Activated CD4-positive, alpha-beta T cell treated with anti-CD3 and anti-CD28 coated beads, Interleukin-2, amount 50 U/mL, for 16 hours (primary cell): ENCODE measurements at places on chromosomes 4 and X.

DNA sequence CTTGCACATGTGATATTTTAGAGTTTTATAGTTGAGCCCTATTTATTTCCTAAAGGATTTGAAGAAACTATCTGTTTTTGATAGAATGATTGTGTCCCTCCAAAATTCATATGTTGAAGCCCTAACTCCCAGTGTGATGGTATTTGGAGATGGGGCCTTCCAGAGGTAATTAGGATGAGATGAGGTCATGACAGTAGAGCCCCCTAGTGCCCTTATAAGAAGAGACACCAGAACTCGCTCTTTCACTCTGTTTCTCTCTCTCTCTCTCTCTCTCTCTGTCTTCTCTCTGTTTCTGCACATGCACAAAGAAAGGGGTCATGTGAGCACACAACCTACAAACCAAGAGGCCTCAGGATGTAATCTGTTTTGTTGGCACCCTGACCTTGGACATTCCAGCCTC lies 921.9 kb upstream of the DIAPH2 start:
- DNase-seq, result no peak

DNA sequence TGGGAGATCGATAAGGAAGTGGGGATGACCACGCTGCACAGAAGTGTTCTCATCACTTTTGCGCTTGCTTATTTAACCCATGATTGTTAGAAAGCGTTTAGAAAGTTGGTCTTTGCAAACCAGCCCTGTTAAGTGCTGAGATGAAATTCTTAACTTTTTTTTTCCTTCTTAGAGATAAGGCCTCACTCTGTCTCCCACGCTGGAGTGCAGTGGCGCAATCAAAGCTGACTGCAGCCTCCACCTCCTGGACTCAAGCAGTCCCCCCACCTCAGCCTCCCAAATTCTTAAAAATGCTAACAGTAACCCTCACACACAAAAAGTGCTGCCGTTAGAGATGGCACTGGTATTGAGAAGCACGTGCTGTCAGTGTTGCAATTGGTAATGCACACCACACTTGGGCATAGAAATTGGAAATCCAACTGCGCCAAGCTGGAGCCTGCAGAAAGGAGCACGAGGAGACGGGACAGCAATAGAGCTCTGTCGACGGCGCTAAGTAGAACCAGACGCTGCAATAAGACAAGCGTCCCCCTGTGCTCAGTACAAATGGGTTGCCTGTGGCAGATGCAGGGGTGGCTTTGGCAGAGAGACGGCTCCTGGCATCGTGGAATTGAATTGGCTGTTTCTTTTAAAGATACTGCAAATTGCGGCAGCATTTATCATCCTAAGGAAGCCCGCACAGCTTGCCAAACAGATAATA lies 113.4 kb downstream of the TBL1X start:
- DNase-seq, result no peak

GRCh38 chr4:88791274-88791673 lies 93.6 kb upstream of the NAP1L5 start:
- peak; percentile 26 for DNase-seq

GRCh38 chr4:165106518-165106917 lies 6.1 kb downstream of the TMEM192 start:
- DNase-seq, result no peak

DNA sequence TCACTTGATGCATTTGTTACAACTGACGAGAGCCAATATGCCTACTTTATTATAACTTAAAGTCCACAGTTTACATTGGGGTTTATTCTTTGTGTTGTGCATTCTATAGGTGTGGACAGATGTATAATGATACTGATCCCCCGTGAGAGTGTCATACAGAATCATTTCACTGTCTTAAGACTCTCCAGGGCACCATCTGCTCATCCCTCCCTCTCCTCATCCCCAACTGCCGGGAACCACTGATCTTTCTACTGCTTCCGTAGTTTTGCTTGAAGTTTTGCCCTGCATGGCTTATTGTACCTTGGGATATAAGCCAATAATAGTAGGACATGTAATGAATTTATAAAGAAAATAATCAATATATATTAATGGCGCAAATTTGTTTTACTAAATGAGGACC lies 137.8 kb upstream of the MSX1 start:
- no peak for DNase-seq

DNA sequence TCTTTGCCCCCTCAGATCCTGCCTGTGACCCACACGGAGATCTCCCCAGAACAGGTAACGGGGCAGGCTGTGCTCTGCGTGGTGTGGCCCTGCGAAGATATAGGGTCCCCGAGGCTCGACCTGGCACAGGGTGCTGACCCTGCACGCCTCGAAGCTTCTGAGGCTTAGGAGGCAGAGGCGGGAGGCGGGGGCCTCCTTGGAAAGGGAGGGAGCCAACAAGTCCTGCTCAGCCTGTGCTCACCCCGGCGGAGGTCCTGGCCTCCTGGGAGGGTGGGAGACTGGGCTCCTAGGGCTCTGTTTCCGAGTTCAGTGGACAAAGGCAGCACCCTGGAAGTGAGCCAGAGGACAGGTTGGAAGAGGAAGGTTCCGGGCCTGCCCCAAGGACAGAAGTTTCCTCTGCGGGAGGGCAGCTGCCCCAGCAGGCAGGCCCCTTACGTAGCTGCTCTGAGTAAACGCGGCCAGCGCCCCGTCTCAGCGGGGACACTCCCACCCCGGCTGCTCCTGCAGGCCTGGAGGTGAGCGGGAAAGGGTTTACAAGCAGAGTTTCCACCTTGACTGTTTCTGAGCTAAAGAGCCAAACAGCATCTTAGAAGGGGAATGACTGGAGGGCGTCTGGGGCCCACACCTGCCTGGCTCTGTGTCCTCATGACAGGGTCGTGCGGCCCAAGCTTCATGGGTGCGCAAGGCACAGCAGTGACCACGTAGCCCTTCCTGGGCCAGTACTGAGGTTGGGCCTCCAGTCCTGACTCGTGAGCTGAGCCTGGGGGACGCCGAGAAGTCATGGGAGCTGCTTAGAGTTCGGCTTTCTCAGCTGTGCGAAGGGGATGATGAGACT lies 16.1 kb downstream of the TMEM175 start:
- DNase-seq, result no peak

- peak; percentile 44 for DNase-seq
Measured at GRCh38 chrX:150694738-150695410, 1.7 kb downstream of the MTMR1 start.

- no peak for DNase-seq
Measured at GRCh38 chrX:32877592-32877991, 333.8 kb downstream of the DMD start.

DNA sequence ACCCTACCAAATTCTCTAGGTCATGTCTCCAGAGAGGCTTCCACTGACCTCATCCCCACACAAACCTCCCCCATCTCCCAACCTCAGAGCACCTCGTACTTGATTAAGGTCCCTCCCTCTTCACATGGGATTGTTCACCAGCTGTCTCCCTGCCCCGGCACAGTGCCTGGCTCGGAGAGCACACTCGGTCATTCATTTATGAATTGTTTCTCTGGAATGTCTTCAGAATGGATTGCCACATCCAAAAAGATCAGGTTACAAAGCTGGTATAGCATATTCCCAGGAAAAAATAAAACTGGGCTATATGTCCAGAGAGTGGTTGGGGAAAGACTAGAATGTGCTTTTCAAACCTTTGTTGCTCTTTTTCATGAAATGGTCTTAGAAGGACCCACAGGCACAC lies 21.6 kb downstream of the JAKMIP1 start:
- DNase-seq, result no peak

GRCh38 chr4:8346838-8347605 lies 77.5 kb downstream of the HTRA3 start:
- DNase-seq, result no peak

DNA sequence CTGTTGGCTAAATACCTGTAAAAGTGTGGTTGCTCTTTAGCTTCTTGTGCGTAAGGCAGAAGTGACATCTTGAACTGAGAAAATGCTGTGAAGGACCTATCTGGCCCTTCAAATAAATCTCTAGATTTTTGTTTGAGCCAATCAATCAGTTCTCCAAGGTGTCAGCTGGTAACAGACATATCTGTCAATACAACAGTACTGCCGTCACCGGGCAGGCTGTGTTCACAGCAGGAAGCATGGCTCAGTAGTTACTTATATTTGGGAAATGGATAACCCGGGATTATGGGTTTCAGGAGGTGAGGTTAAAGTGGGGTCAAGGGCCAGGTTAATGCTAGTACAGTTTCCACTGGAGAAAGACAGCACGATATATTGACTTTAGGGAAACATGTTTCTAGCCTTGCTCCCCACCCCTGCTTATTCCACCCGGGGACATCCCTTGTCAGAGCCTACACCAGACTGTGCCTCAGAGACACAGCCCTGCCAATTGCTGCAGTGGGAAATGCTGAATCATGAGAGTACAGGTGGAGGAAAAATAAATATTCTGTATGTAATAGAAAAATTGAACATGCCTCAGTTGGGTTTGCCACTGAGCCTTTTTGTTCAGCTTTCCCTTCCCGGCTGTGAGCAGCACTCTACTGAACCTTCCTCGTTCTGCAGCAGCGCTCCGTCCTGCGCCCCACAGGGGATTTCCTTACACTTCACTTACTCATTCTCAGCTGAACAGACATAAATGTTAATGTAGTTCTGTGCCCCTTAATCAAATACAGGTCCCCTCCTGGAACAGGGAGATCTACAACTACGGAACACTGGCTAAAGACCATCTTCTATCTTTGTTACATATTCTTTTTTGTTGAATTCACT lies 121.1 kb downstream of the MGST2 start:
- no peak for DNase-seq

GRCh38 chr4:102553982-102554381 lies 52.8 kb downstream of the NFKB1 start:
- no peak for DNase-seq
